HepG2 (cell line): ENCODE measurements at places on chromosomes 11 and 22. TPM values are rescaled to one million over a fixed set of nuclear protein-coding genes. Genes with fewer than 3 reads are reported as not detected.
A peak's percentile ranks its signal among the peaks of the same experiment; 100 is the strongest.

ARHGAP20 gene
- not detected in 2 replicates for polyA plus RNA-seq

DNA sequence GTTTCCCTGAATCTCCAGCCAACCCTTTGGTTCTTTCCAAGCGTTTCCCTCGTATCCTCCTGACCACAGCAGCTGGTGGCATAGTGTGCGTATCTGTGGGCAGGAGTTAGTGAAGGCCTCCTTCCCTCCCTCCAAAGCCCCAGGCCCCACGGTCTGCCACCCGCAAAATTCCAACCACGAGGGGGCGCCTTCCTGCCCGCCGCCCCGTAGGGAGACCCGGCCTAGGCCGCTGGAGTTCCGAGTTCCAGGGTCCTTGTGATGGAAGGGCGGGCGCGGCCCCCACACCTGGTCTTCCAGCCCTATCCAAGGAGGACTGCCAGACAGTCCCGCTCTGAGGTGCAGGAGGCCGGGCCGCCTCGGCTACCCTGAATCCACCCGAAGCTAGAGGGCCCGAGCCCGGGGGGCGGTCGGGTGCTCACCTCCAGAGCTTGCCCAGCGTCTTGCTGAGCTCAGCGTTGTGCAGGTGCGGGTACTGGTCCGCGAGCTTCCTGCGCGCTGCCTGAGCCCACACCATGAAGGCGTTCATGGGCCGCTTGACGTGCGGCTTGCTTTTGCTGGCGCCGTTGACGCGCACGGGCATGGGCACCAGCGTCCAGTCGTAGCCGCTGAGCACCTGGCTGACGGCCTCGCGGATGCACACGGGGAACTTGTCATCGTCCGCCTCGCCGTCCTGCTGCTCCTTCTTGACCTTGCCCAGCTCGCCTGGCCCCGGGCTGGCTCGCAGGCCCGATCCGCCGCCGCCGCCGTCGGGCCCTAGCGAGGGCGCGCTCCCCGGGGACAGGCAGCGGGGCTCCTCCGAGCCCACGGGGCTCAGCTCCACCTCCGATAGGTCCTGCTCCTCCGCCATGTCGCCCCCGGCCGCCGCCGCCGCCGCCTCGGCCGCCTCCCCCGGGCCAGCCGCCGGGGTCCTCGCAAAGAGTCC, 1.2 kb downstream of the SOX10 start:
- no peak for DNase-seq

DNA sequence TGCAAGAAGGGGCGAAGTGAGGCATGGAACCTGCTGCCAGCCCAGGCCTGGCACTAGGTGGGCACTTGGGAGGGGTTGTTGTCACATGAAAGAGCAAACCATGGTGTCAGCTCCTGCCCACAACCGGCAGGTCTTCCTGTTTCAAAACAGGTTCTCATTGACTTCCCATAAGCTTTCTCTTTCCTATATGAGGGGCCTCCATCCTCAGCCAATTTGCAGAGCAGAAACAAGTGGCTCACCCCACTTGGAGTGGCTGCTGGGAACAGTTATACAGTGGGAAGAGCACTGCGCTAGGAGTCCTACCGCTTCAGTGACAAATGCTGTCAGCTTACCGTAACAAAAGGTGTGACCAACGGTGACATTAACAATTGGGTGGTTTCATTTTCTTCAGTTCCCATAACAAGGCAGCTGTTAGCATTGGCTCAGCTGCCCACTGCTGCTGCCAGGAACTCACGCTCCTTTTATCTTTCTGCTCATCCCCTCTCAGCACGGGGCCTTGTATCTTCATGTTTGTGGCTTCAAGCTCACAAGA, 10.2 kb upstream of the SSTR3 start:
- DNase-seq = no peak

DNA sequence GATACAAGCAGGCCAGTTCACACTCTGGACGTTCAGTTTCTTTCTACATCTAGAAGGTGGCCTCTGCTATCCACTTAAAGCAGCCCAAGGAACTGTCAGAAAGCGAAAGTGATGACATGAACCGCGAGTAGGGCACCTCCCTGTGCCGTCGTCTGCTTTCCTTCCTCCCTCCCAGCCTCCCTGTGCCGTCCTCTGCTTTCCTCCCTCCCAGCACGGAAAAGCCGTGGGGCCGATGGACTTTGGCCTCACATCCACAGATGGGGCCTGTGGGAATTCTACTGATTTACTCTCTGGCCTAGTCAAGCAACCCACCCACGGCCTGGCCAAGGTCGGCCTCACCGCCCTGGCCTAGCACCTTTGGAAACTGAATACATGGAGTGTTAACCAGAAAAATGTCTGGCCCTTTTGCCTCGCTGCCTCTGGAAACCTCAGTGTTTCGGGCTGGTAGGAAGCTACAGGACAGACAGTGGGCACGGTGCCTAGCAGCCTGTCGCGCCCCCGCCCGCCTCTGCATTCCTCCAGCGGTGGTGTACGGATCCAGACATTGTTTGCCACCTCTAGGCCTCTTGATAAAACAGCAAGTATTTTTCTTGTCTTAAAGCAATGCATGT, 14.2 kb downstream of the PEX26 start:
- DNase-seq = peak; percentile 76

DNA sequence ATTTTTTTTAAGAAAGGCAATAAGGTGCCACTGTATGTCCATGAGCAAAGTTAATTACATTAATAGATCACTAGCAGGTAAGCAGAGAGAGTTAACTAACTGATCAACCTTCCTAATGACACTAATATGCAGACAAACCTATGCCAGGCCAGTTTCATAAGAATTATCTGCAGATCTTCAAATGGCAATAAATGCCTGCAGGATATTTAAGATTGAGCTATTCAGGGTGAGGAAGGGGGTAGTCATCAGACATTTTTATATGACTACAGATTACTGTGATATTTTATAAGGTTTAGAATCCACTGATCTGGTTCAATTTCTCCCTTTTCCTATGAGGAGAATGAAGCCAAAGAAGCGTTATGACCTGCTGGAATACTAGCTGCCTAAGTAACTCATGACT, 30.2 kb downstream of the CARD18 start:
- DNase-seq = no peak

MB gene
- polyA plus RNA-seq = 0.07 TPM in 2 replicates

DNA sequence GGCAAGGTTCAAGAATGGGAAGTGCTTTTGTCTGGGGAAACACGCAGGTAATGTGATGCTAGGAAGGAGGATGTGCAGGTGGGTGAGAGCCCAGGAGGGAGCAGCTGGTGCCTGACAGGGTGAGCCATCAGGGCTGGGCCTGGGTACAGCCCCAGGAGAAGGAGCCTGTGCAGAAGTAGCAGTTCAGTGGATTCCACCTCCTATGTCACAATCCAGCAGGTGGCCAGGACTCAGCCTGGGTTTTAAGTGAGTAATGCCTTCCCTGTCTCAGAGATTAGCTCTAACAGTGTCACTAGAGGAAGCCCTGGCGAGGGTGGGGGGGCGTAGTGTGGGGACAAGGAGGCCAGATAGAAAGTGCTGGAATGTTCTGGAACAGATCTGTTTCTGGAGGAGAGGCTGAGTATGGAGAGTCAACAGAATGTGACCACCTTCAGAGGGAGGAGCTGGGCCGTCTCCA, 8.1 kb downstream of the RIC8A start:
- no peak for DNase-seq
